NCI-H460 (cell line): ENCODE measurements at places on chromosomes 6 and 20. TPM values are rescaled to one million over a fixed set of nuclear protein-coding genes. Genes with fewer than 3 reads are reported as not detected.
A peak's percentile ranks its signal among the peaks of the same experiment; 100 is the strongest.

The LY6G6F gene
- not detected in 2 replicates for total RNA-seq

DNA sequence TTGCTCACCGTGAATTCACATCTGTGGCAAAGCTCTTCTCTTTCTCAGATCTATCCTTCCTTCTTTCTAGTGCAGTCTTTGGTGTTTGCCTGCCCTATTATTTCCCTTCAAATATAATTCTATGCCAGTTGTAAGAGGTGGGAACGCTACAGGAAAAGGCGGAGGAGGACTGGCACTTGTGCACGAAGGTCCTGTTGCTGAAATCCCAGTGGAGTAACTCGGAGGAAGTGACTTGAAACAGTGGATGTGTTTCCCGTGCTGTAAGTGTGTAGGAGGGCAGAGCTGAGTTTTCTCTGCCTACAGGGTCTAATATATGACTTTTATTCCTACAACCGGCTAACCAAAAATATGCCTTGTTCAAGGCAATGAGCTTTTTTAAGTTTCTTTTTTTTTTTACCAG is 754.8 kb downstream of the QKI start:
- no peak for DNase-seq

DNA sequence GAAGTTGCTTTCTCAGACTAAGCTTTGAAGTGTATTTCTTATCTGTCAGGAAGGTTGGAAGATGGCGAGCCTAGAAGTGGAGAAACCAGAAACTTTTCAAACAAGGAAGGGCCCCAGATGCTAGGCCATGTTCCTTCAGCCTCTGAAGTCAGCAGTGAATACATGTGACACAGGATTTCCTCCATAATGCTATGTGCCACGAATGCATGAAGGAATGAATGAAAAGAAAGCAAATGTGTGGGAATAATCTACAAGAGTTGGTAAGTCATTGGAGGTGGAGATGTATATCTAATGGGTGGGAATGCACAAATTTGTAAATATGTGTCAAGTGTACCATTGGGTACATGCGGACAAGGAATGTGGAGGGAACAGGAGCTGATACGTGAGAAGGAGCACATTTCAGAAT is 123.2 kb upstream of the PRSS16 start:
- no peak for DNase-seq

The LATS1 gene
- 15.8 and 16.9 TPM in 2 replicates for total RNA-seq

DNA sequence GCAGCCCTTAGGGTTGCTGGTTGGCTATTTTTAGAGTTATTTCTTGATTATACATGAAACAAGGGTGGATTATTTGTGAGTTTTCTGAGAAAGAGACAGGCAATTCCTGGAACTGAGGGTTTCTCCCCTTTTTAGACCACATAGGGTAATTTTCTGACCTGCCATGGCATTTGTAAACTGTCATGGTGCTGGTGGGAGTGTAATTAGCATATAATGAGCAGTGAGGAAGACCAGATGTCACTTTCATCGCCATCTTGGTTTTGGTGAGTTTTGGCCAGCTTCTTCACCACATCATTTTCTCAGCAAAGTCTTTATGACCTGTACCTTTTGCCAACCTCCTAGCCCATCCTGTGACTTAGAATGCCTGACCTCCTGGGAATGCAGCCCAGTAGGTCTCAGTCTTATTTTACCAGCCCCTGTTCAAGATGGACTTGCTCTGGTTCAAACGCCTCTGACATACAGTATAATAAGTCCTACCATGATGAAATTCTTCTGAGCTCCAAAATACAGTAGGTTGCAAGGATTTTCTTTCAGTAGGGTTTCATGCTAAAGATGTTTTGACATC is 117.1 kb downstream of the ISM1 start:
- no peak for DNase-seq

GRCh38 chr6:107807196-107807811 is 16.8 kb downstream of the SCML4 start:
- no peak for DNase-seq

The B3GAT2 gene
- 0.02 TPM in 1 of 2 replicates, not detected in the other for total RNA-seq

The LRRC73 gene
- total RNA-seq = 0.25 and 0.26 TPM in 2 replicates

The MYCT1 gene
- 0.14 TPM in 1 of 2 replicates, not detected in the other for total RNA-seq

- no peak for DNase-seq
These were observed 28.4 kb upstream of the MAS1L start for GRCh38 chr6:29516108-29516507.

The DOK5 gene
- not detected in 2 replicates for total RNA-seq

- DNase-seq = no peak
These were observed 112.8 kb downstream of the INSM1 start for GRCh38 chr20:20480689-20481088.

The UNC5CL gene
- 0.10 TPM in 1 of 2 replicates, not detected in the other for total RNA-seq

The GINS1 gene
- 19.0 and 22.1 TPM in 2 replicates for total RNA-seq

- no peak for DNase-seq
These were observed 5.3 kb upstream of the FBXO9 start for GRCh38 chr6:53059648-53060589.

The SPTLC3 gene
- total RNA-seq = 15.7 and 16.1 TPM in 2 replicates

GRCh38 chr6:76506808-76507207 is 434.3 kb upstream of the IMPG1 start:
- no peak for DNase-seq

The MYLK4 gene
- total RNA-seq = 0.09 and 0.27 TPM in 2 replicates

The SLC32A1 gene
- total RNA-seq = not detected in 2 replicates

The ADGRB3 gene
- total RNA-seq = 2.3 and 3.2 TPM in 2 replicates

GRCh38 chr20:50837532-50838321 is 42.9 kb downstream of the BCAS4 start:
- DNase-seq = no peak

The TRERF1 gene
- 2.1 and 2.8 TPM in 2 replicates for total RNA-seq

The L3MBTL3 gene
- total RNA-seq = 4.9 and 5.7 TPM in 2 replicates

DNA sequence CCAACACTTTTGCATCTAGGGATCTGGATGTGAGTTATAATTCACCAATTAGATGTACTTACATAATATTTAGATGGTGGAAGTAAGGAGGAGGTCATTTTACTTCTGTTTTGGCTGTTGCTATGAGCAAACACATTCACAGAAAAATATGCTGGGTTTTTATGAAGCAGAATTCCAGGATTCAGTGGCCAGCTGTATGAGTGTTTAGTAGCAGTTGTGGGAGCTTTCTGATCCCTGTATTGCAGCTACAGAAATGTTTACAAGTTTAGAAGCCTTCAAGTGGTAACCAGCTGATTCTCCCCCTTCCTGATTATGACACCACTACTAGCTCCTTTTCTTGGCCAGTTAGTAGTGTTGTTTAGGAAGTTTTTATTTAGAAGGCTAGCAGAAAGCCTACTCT is 177.0 kb downstream of the TENT5A start:
- no peak for DNase-seq

GRCh38 chr6:118980063-118980462 is 45.1 kb upstream of the MCM9 start:
- peak; percentile 4 for DNase-seq

- DNase-seq = no peak
These were observed 485 bp downstream of the TGIF2 start for GRCh38 chr20:36573798-36574365.

GRCh38 chr6:3607171-3607570 is 144.3 kb downstream of the PXDC1 start:
- DNase-seq = no peak

The C6orf58 gene
- not detected in 2 replicates for total RNA-seq

GRCh38 chr20:14611479-14611878 is 274.1 kb upstream of the FLRT3 start:
- no peak for DNase-seq

- DNase-seq = peak; percentile 55
These were observed 49.7 kb upstream of the IL20RA start for GRCh38 chr6:137094411-137095008.
